Pulmonary artery endothelial cell (primary cell): ENCODE measurements at places on chromosomes 7 and 10.

DNA sequence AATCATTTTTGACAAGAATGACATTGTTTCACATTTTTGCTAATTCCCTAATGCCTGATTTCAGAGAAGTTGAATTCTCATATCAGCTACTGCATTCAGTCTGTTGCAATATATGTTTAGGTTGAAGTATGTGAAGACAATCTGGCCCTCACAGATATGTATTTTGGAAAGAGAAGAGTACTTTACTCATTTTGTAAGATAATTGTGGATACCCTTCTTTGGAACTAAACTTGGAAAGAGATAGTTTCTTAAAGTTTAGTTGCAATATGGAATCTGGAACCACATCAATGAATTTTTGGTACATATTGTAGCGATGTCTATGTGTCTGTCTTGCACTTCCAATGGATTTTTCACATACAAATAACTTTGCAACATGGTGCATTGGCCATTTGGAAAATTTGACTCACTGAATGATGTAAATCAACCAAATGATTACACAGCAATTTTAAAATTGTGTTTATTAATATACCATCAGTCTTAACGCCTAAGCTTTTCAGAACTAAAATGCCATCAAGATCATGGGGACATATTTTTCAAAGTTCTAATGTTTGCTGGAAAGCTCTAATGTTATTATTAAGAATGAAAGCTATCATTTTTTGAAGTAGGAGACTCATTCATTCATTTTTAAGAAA is 39.3 kb upstream of the TMEM26 start:
- DNase-seq: no peak

GRCh38 chr7:151666886-151667285 is 147.2 kb upstream of the RHEB start:
- DNase-seq: no peak

DNA sequence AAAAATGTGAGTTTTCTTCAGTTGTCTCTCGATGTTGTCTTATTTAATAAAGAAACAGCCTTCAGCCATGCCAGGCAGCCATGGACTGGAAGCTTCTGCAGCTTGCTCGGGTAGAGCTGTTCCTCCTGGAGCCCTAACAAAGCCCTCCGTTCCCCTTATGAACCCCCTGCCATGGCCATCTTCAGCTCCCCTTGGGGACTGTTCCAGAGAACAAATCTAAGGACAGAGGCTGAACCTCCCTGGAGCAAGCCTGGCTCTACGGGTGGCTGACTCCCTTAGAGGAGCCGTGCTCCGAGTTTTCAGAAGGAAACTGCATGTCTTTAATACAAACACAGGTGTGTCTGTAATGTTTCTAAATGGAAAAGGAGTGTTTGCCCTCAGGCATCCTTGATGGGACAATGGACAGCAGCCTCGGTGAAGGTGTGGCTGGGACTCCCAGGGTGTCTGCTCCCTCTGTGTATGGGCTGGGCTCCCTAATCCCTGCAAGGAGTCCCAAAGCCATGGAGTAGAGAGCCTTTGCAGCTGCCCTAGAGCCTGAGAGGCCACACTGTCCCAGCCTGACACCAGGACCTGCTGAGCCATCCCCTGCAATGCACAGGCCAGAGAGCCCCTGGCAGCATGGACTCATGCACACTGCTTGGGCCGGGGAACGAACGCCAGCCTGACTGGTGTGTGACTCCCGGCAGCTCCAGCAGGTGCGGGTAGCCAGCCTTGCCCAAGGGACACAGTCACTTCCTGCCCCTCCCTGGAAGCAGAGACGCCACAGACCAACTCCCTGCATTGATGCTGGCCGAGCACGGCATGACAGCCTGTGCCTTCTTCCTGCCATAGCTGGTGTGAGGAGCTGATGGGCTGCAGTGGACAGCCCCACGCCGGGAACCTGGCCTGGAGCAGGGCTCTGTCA is 381.8 kb downstream of the TCERG1L start:
- DNase-seq: no peak

GRCh38 chr10:109831846-109832245 is 91.5 kb downstream of the XPNPEP1 start:
- DNase-seq: no peak

DNA sequence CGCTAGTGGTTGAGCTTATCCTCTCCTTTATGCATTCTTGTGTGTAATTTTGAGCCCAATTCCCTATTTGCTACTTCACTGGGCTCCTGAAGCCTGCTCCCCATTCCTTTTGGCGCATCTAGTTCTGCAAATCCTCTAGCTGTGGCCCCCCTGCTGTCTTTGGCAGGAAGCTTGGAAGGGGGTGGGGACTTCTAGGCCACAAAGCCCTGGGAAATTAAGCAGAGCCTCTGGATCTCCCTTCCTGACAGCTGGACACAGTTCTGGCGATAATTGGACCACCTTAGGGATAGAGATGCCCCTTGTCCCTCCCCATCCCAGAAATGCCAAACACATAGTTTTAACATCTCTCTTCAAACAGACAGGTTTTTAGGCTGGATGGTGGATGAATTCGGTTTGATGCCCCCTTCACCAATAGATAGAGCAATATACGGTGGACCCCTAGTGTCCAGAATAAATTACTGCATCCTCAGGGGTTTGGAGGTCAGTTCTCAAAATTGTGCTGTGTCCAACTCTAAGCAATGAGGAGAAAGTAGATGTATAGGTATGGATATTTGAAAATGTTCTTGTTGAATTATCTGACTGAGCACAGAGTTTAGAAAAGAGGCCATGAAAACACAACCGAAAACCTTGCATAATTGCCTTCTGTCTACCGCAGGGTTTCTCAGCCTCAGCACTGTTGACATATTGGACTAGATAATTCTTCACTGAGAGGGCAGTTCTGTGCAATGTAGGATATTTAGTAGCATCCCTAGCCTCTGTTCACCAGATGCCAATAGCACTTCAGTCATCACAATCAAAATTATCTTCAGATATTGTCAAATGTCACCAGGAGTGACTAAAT is 75.5 kb downstream of the PAPSS2 start:
- no peak for DNase-seq

- no peak for DNase-seq
Observed at GRCh38 chr7:113368256-113368655, 249.9 kb upstream of the SMIM30 start.

GRCh38 chr7:26538216-26538615 is 246.6 kb downstream of the SNX10 start:
- DNase-seq: no peak
